WTC11 (cell line): ENCODE measurements at places on chromosomes 11 and 22.
A peak's percentile ranks its signal among the peaks of the same experiment; 100 is the strongest.

DNA sequence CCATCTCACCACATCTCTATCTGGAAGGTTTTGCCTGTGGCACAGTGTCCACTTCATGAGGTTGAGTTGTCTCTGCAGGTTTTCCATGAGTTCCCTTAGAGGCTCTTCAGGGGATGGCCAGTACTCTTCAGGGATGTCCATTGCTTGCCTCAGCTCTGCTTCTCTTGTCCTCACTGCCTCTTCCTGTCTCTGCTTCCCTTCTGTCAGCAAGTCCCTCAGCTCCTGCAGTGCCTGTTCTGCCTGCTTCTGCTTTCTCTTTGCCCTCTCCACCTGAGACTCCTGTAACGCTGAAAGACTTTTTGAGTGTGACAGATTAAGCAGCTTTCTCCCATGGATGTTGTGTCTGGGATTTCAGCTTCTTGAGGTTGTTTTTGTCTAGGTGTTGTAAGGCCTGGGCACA is 38.2 kb upstream of the MRPL17 start:
- no peaks in the 10 kb centered on the region for H3K4me1 ChIP-seq
- H3K27me3 ChIP-seq = peaks cover 31% of the 10 kb centered on the region
- H3K27ac ChIP-seq = no peak overlapping the region
- no peak overlapping the region for H3K4me3 ChIP-seq
- H3K36me3 ChIP-seq = peaks cover 8% of the 10 kb centered on the region; the same call in 1 of the 2 replicates

- no peak overlapping the region for H3K27ac ChIP-seq
- peaks cover 95% of the 10 kb centered on the region for H3K27me3 ChIP-seq
- no peaks in the 10 kb centered on the region for H3K36me3 ChIP-seq
- H3K4me1 ChIP-seq = peaks cover 18% of the 10 kb centered on the region
Measured at GRCh38 chr11:65546217-65546958, 11.8 kb downstream of the LTBP3 start.

DNA sequence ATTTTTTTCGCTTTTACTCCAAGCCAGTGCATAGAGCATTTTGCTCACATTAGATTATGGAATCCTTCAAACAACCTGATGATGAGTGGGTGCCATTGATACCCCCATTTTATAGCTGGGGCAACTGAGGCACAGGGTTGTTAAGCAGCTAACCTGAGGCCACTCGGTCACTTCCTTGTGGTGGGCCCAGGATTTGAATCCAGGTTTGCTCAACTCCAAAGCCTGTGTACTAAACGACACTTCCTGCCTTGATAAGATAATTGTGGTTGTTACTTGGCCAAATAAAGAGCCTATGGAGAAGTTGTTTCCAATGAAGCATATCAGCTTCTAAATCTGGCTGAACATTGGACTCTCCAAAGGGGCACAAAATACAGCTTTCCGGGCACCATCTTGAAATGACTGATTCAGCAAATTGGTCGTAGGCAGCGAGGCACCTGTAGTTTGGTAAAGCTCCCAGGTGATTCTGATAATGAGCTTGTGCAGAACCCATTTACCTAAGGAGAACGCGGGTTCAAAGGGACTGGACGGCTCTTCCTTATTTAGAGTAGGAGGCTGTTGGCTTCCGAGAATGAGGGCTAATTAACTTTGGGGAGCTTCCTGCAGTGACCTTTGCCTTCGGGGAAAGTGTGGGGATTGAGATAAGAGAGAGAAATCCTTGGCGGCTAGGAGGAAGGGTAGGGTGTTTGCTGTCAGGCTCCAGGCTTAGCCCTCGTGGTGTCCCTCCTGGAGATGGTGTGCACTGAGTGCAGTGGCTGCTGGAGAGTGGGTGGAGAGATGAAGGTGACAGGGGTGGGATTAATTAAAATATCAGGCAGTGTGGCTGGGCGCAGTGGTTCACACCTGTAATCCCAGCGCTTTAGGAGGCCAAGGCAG is 17.5 kb upstream of the EHF start:
- H3K27me3 ChIP-seq = no peaks in the 10 kb centered on the region
- H3K4me1 ChIP-seq = peaks cover 5% of the 10 kb centered on the region; the same call in 1 of the 2 replicates
- no peak for DNase-seq
- no peak overlapping the region for H3K27ac ChIP-seq
- H3K36me3 ChIP-seq = no peaks in the 10 kb centered on the region
- H3K4me3 ChIP-seq = no peak overlapping the region

GRCh38 chr22:41613456-41613855 is 7.4 kb downstream of the DESI1 start:
- DNase-seq = no peak
- H3K27me3 ChIP-seq = no peaks in the 10 kb centered on the region
- 0 out of 2 replicates have a peak, but pooled peaks cover 4% of the 10 kb centered on the region for H3K36me3 ChIP-seq
- no peak overlapping the region for H3K4me3 ChIP-seq
- H3K4me1 ChIP-seq = 0 out of 2 replicates have a peak, but pooled peaks cover 2% of the 10 kb centered on the region
- no peak overlapping the region; the same call in 1 of the 2 replicates for H3K27ac ChIP-seq

DNA sequence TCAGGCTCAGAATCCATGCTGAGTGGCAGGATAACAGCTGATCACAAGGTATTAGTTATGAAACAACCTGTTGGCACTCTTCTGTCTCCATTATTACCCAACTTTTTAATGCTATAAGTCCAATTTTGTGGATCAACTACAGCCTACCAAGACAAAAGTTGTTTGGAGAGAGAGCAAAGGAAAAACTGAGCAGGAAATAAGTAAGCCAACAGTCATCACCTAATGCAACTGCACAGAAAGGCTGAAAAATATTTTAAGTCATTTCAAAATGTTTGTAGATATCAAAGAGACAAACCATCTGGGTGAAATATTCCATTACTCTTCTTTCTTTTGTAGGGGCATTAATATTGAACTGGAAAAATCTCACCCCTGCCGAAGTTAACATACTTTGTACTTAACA is 41.6 kb downstream of the FDX1 start:
- H3K27ac ChIP-seq = no peak overlapping the region
- H3K27me3 ChIP-seq = no peaks in the 10 kb centered on the region

DNA sequence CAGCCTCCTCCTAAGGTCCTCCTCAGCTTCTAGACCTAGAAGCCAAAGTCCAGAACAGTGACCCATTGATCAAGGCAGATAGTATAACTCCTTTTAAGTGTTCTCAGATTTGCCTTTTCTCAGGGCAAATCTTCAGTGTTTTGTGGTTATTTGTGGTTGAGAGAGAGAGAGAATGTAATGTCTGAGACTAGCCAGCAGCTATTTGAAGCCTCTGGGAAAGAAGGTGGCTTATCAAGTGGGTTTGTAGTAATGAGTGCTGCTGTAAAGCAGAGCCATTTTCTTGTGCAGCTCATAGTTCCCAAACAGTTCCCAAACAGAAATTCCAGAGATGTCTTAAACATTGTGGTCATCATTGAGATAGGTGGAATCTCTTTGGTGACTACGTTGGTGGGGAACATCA is 89.5 kb downstream of the RNF169 start:
- no peak overlapping the region for H3K4me3 ChIP-seq
- H3K27me3 ChIP-seq = no peaks in the 10 kb centered on the region
- peaks cover 11% of the 10 kb centered on the region for H3K4me1 ChIP-seq
- no peak for DNase-seq

DNA sequence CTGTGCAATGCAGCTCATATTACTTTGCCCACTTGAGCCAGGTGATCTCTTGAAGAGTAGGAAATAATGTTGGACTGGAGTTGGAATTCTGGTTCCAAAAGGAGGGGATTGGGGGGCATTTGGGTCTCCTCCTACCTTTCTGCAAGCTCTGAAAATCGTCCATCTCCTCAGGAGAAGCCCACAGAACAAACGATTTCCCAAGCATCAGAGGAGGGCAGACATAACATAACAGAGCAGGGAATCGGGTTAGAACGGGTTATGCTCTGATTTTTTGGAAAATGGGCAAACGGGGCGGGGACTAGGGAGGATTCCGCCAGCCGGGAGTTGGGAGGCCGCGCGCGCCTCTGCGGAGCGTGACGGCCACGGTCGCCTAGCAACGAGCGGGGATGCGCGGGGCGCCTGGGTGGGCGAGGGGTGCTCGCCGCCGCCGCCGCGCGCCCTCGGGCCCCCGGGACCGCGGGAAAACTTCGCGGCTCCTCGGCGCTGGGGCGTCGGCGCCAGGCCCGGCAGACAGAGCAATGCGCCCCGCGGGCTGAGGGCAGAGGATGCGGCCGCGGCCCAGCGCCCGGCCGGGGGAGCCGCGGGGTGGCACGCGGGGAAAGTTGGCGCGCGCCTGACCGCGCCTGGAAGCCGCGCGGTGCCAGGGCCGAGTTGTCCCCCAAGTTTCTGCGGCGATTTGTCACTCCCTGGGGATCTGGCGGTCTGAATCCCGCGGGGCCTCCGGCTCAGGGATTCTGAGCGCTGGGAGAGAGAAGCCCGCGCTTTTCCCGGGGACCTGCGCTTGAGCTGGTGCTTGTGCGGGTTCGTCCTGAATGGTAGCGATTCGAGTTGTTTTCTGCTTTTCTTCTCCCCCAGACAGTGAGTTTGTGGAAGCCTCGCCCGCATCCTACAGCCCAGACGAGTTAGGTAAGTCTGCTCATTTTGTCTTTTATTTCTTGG is 27.8 kb upstream of the AMOTL1 start:
- peak; percentile 69 for DNase-seq
- H3K27me3 ChIP-seq = peaks cover 23% of the 10 kb centered on the region
- H3K27ac ChIP-seq = no peak overlapping the region
- H3K4me3 ChIP-seq = peak overlapping the region; percentile 83
- peaks cover 35% of the 10 kb centered on the region for H3K4me1 ChIP-seq

DNA sequence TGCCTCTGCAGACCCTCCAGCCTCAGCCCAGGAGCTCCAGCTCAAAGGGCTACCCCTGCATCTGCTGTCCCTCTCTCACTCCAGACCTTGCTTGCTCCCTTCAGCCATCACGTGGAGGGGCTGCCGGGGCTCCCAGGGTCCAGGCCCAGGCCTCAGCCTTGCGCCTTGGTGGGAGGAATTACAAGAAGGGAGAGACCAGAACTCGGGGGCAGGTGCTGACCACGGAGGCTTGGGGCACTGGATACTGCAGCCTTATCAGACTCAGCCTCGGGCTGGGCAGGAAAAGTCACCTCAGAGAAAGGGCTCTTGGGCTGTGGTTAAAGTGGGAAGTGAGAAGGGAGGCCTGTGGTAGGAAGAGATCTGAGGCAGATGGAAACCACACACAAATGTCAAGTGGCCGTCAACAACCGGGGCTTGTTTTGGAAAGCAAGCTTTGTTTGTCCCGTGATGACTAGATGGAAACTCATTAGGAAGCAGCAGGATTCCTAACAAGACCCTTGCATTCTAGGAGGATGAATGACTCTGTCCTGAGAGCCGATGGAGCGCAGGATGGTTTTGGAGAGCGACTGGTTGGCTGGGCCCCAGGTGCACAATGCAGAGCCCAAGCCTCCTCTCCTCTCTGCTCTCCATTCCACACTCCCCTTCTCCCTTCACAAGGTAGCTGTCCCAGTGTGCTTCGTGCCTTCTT is 1321.7 kb downstream of the TBC1D22A start:
- no peaks in the 10 kb centered on the region for H3K36me3 ChIP-seq
- peak overlapping the region; percentile 30; the same call in 1 of the 2 replicates for H3K27ac ChIP-seq
- no peak overlapping the region for H3K4me3 ChIP-seq
- peaks cover 26% of the 10 kb centered on the region for H3K4me1 ChIP-seq
- no peak for DNase-seq

GRCh38 chr22:49112661-49113626 is 714.7 kb downstream of the BRD1 start:
- no peak for DNase-seq
- H3K27ac ChIP-seq = no peak overlapping the region
- no peaks in the 10 kb centered on the region for H3K4me1 ChIP-seq
- no peak overlapping the region for H3K4me3 ChIP-seq
- H3K36me3 ChIP-seq = no peaks in the 10 kb centered on the region

- DNase-seq = peak; percentile 49
- H3K4me3 ChIP-seq = peak overlapping the region; percentile 87
- peaks cover 7% of the 10 kb centered on the region for H3K27me3 ChIP-seq
- H3K36me3 ChIP-seq = no peaks in the 10 kb centered on the region
- no peak overlapping the region for H3K27ac ChIP-seq
Measured at GRCh38 chr11:72781313-72782080, 12.3 kb downstream of the STARD10 start.

GRCh38 chr22:40250608-40251007 is 72.9 kb downstream of the TNRC6B start:
- DNase-seq = no peak
- peaks cover 36% of the 10 kb centered on the region for H3K4me1 ChIP-seq
- H3K4me3 ChIP-seq = no peak overlapping the region
- H3K27me3 ChIP-seq = no peaks in the 10 kb centered on the region
- H3K36me3 ChIP-seq = peaks cover 15% of the 10 kb centered on the region

DNA sequence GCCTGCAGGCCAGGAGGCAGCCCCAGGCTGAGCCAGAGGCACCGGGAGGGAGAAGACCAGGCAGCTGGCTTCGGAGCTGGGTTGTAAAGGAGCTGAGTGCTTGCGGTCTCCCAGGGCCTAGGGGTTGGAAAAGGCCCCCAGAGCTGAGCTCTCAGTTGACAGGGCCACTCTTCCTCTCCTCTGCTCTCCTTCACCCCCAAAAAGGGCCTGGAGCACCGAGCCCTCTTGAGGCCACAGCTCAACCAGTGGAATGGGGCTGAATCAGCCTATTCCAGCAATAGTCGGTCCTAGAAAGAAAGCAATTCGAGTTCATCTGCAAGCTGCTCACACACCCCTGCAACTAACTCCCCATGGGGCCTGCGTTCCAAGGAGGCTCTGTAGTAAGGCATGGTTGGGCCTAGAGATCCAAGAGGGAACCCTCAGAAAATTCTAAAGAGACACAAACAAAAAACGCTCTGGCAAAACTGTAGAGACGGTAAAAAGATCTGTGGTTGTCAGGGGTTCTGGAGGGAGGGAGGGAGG is 205.0 kb downstream of the BUD13 start:
- peak overlapping the region; percentile 49; the same call in 1 of the 2 replicates for H3K27ac ChIP-seq
- peaks cover 7% of the 10 kb centered on the region for H3K4me1 ChIP-seq
- no peaks in the 10 kb centered on the region for H3K27me3 ChIP-seq
- H3K36me3 ChIP-seq = no peaks in the 10 kb centered on the region
- no peak for DNase-seq

- peak overlapping the region; percentile 50; the same call in 1 of the 2 replicates for H3K27ac ChIP-seq
- H3K4me3 ChIP-seq = no peak overlapping the region
- H3K36me3 ChIP-seq = no peaks in the 10 kb centered on the region
Measured at GRCh38 chr11:14248580-14248981, 110.4 kb downstream of the RRAS2 start.

- no peak overlapping the region for H3K27ac ChIP-seq
- no peak overlapping the region for H3K4me3 ChIP-seq
- peaks cover 60% of the 10 kb centered on the region for H3K36me3 ChIP-seq
- H3K4me1 ChIP-seq = no peaks in the 10 kb centered on the region
Measured at GRCh38 chr22:33381531-33382406, 323.6 kb upstream of the SYN3 start.

DNA sequence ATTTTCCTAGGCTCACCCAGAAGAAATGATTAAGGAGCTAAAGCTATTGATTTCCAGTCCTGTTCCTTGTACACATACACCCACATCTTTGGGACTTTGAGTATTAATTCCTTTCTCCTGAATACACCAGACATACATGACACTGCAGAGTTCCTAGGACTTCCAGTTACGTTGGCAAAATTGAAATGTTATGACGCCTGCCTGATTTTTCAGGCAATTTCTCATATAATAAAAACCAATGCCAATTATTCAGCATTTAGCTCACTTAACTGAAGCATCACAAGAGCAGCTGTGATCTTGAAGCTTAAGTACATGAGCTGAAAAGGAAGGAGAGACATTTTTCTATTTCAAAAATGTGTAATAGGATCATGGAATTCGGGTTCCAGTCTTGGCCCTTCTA is 4.5 kb downstream of the CLMP start:
- no peak for DNase-seq
- H3K4me1 ChIP-seq = peaks cover 65% of the 10 kb centered on the region
- peaks cover 2% of the 10 kb centered on the region for H3K27me3 ChIP-seq
- no peak overlapping the region for H3K4me3 ChIP-seq
- peaks cover 4% of the 10 kb centered on the region for H3K36me3 ChIP-seq
